ENCODE measurements at places on chromosomes 12 and 14.

DNA sequence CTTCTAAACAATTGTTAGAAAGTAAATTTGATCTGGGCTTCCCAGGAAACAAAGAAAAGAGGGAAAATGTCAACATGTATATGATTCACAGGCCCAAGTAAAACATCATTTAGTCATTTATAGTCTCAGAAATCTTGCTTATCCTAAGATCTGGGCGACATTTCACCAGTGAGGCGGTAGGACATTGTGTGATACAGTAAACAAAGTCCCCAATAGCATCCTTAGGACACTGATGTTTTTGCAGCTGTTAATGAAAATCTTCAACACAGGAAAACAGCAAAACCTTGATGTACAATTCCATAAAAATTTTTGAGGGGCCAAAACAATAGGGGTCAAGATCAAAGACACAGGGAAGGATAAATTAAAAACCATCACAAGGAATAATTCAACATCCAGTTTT lies 20.2 kb downstream of the LMO3 start:
- no peak for DNase-seq

DNA sequence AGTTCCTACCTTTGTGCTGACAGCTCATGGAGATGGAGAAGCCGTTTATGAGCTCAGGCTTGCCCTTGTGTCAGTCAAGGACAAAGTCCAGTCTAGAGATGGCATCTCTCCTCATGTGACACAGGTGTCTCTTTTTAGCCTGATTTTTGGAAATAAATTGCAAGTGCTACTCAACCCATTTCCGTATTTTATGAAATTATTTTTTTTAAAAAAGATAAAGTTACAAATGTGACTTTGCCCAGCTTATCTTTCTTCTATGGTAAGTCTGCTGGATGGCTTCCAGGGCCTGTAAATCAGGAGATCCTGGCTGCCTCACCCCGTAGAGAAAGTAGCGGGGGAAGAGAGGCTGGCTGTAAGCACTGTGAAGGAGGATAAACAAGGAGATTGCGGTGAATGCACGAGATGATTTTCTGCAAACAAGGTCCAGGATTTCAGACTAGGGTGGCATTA lies 169.7 kb downstream of the MYRFL start:
- no peak for DNase-seq

GRCh38 chr12:12612358-12612757 lies 682 bp downstream of the CREBL2 start:
- no peak for DNase-seq

DNA sequence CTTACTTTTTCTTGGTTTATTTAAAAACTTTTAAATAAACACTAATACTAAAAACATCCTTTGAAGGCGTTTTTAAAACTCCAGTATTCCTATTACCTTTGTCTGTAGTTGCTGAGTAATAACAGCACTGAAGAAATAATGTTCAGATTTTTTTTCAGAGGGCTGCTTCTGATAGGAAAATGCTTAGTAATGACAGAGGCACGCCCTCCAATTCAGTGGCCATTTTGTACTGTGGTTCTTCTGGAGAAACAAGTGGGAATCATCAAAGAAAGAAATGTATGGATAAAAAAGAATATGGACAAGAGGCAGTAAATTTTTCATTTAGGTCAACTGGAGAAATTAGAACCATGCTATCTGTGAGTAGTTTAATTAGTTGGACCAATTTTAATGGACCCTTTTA lies 13.6 kb downstream of the VEZT start:
- no peak for DNase-seq

GRCh38 chr12:79769189-79769859 lies 78.6 kb upstream of the PAWR start:
- DNase-seq: no peak

GRCh38 chr12:120830966-120831365 lies 73.2 kb downstream of the SPPL3 start:
- DNase-seq: no peak
